Right lung (tissue), 10 donors: ENCODE measurements at places on chromosomes 4 and X.

DNA sequence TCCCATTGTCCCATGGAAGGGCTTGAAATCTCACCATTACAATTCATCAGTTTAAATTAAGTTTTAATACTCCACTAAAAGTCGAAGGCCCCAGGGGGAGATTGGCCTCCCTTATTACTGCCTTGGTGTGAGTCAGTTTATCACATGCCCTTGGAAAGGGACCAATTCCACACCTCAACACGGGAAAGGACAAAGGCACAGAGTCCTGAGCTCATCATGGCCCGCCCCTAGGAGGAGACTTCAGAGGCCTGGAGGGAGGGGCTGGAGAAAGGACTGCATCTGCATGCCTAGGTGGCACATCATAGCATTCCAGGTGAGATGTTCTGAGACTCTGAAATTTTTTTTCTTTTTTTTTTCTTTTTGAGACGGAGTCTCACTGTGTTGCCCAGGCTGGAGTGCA, 2.8 kb upstream of the SEL1L3 start:
- DNase-seq: no peak

- no peak for DNase-seq
These were observed 263.3 kb upstream of the MAGEB2 start for GRCh38 chrX:29952016-29952415.

DNA sequence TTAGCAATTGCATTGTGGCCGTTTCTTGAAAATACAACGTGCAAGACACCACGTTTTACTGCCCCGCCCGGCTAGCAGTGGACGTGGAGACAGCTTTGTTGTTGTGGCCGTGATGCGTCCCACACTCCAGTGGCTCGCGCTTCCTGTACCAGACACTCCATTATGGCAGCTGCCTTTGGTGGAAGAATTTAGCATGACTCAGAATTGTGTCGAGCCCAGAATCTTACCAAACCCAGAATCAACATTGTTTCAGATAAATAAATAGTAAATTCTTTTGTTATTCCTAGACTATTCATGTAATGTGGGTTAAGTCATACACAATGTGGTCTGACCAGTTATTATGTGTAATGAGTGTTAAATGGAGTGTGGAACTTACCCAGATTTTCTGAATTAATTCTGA, 25.3 kb upstream of the S100P start:
- no peak for DNase-seq

GRCh38 chr4:33422656-33423055, 2702.5 kb downstream of the PCDH7 start:
- no peak for DNase-seq

DNA sequence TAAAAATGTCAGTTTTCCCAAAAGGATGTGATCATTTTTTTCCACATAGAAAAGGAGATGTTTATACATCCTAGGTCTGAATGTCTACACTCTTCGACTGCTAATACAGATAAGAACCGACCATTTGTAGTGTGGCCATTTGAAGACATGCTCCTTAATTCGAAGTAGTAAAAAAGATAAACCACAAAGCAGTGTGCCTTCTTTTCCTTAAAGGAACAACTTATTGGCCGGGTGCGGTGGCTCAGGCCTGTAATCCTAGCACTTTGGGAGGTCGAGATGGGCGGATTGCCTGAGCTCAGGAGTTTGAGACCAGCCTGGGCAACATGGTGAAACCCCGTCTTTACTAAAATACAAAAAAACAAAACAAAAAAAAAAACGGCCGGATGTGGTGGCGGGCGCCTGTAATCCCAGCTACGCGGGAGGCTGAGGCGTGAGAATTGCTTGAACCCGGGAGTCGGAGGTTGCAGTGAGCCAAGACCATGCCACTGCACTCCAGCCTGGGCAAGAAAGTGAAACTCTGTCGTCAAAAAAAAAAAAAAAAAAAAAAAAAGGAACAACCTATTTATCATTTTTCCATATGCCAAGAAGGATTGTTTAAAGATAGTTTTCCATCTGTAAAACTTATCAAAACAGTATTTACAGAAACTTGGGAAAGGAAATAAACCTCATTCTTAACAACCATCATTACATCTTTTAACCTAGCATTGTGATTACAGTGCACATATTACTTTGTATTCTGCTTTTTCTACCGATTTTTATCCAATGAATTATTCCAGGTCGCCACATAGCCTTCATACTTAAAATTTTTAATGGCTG, 2.6 kb downstream of the INTS6L start:
- DNase-seq: no peak

- no peak for DNase-seq
These were observed 53.7 kb downstream of the MSX1 start for GRCh38 chr4:4913147-4913561.

- DNase-seq: no peak
These were observed 7.4 kb downstream of the WDR44 start for GRCh38 chrX:118353081-118353850.

DNA sequence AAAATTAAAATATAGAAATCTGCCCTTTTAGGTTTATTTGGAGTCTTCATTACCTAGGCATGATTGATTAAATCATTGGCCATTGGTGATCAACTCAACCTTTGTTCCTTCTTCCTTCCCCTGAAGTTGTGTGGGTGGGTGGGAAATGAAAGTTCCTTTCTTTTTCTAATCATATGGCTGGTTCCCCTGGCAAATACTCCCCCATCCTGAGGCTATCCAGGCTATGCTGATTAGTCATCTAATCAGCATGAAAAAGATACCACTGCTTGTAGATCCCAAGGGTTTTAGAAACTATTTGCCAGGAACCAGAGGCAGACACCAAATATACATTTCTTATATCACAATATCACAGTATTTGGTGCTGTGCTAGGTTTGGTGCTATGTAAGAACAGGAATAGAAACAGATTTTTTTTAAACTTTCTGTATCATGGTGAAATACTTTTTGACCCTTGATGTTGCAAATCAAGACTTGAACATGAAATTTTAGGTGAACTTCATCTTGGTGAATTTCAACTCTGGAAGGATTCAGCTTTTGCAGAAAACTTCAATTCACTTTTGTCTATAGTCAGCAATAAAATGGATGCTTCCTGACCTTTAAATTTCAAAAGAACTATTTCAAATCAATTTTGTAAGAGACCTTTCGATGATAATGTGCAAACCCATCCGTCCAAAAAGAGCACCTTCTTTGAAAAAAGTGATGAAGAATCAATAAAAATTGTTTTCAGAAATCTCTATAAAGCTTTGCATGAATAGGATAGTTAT, 71.1 kb downstream of the CCSER1 start:
- DNase-seq: no peak
